ENCODE measurements at places on chromosomes 13 and 19. TPM values are rescaled to one million over a fixed set of nuclear protein-coding genes. Genes with fewer than 3 reads are reported as not detected.

The TUBA3C gene
- total RNA-seq, result not detected

The SPIB gene
- total RNA-seq, result 0.68 TPM

The TMEM255B gene
- 2.9 TPM for total RNA-seq

The ZNF99 gene
- total RNA-seq, result not detected

The DMKN gene
- total RNA-seq, result not detected

The F10 gene
- not detected for total RNA-seq

The ZIM2 gene
- total RNA-seq, result not detected
